ENCODE measurements at places on chromosomes 1 and 21.

DNA sequence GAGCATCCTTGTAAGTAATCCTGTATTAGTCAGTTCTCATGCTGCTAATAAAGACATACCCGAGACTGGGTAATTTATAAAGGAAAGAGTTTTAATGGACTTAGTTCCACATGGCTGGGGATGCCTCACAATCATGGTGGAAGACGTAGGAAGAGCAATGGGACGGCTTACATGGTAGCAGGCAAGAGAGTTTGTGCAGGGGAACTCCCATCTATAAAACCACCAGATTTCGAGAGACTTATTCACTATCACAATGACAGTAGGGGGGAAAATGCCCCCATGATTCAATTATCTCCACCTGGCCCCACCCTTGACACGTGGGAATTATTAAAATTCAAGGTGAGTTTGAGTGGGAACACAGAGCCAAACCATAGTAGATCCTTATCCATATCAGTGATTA lies 124.7 kb downstream of the HIVEP3 start:
- DNase-seq = no peak

- DNase-seq = no peak
Measured at GRCh38 chr1:87400813-87401212, 72.1 kb downstream of the LMO4 start.

DNA sequence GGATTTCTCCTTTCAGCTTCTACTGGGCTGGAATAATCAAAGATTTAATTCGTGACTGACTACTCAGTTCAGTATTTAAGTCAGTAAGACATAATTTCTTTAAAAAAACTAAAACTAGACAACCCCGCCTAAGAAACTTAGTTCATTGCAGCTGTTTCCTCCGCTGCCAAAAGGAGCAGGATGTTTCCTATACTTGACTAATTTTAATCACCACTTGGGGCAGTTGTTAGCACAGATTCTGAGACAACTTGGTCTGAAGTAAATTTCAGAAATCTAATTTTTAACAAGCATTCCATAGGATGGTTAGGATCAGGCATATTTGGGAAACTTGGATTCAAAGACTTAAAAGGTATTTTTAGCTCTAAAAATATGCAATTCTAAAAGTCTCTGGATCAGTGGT lies 34.0 kb downstream of the EPRS1 start:
- DNase-seq = no peak

GRCh38 chr1:32336591-32336932 lies 529 bp upstream of the MARCKSL1 start:
- DNase-seq = no peak

DNA sequence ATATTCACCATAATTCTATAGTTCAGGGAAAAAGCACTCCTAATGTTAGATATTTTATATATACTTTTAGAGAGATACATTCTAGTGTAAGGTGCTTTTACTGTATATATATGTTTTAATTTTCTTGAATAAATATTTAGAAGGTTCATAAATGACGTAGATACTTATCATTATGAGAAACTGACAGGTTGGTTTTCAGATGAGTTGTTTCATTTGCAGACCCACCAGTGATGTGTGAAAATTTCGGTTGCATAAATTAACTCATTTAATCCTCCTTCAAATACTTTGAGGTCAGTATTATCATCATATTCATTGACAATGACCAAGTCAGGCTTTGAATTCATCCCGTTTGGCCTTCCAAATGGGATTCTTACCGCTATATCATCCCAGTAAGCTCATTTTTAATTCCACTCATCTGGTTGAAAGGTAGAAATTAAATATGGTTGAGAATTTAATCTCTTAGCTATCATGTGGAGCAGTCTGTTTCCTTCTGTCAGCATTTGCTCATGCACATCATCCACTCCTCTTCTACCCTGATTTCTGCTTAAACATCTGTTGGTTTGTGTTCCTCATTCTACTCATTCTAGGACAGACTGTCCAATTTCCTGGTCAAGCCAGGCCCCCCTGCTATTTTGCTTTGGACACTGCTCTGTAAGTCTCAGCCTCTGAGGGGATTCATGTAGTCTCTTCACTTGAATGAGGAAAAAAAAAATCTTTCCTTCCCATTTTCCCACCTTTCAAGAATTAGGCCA lies 1156.6 kb downstream of the PLA2G4A start:
- no peak for DNase-seq

- no peak for DNase-seq
Measured at GRCh38 chr1:192235127-192235526, 76.9 kb downstream of the RGS18 start.

- DNase-seq = no peak
Measured at GRCh38 chr1:42319871-42320484, 15.1 kb downstream of the FOXJ3 start.

GRCh38 chr1:28601696-28602095 lies 9.6 kb downstream of the RAB42 start:
- no peak for DNase-seq

- no peak for DNase-seq
Measured at GRCh38 chr1:20626524-20626923, 6.7 kb upstream of the PINK1 start.

DNA sequence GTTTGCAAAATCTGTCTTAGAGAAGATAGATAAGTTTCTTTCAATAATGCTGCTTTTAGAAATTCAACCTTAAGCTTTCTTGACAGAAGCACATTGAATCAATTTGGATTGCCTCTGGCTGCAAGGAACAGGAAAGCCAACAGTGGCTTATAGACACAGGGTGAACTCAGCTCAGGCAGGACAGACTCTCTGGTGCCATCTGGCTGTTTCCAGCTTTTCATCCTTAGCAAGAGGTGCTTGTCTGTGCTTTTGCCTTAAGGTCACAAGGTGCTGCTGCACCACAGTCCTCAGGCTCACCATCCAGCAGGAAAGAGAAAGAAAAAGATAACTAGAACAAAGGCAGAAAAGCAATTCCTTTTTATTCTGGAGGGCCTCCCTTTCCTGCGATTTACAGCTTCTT lies 93.7 kb upstream of the ETS2 start:
- DNase-seq = no peak

DNA sequence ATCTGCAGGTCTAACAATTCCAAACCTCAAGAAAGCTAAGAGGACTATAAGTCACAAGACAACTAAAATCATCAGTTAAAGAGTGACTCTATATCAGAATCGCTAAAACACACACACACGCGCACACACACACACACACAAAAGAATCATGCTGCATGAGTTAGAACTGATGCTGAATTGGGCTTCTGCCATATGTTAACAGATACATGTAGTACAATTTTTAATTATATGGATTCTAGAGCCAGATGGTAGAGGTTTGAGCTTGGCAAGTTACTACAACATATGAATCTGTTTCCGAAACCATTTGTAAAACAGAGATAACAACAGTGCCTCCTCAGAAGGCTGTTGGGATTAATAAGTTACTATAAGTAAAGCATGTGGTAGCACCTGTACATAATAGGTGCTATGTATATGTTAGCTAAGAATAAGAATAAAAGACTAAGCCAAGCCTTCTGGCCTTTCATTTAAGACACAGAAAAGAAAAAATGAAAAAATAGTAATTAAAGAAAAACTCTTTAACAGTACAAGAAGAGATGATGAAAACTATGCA lies 17.9 kb downstream of the EPRS1 start:
- DNase-seq = no peak

- DNase-seq = no peak
Measured at GRCh38 chr1:108089477-108089876, 110.7 kb downstream of the SLC25A24 start.

- DNase-seq = no peak
Measured at GRCh38 chr1:235265900-235266299, 62.1 kb downstream of the ARID4B start.

DNA sequence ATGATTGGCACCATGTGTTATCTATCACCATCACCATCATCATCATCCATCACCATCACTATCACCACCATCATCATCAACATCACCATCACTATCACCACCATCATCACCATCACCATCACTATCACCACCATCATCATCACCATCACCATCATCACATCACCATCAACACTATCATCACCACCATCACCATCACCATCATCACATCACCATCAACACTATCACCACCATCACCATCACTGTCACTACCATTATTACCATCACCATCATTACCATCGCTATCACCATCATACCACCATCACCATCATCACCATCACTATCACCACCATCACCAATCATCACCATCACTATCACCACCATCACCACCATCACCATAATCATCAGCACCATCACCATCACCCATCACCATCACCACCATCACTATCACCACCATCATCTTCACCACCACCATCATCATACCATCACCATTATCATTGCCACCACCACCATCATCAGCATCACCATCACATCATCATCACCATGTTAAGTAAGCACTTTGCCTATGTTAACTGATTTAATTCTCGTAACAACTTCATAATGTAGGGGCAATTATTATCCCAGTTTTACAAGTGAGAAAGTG lies 112.8 kb downstream of the LIPI start:
- no peak for DNase-seq

DNA sequence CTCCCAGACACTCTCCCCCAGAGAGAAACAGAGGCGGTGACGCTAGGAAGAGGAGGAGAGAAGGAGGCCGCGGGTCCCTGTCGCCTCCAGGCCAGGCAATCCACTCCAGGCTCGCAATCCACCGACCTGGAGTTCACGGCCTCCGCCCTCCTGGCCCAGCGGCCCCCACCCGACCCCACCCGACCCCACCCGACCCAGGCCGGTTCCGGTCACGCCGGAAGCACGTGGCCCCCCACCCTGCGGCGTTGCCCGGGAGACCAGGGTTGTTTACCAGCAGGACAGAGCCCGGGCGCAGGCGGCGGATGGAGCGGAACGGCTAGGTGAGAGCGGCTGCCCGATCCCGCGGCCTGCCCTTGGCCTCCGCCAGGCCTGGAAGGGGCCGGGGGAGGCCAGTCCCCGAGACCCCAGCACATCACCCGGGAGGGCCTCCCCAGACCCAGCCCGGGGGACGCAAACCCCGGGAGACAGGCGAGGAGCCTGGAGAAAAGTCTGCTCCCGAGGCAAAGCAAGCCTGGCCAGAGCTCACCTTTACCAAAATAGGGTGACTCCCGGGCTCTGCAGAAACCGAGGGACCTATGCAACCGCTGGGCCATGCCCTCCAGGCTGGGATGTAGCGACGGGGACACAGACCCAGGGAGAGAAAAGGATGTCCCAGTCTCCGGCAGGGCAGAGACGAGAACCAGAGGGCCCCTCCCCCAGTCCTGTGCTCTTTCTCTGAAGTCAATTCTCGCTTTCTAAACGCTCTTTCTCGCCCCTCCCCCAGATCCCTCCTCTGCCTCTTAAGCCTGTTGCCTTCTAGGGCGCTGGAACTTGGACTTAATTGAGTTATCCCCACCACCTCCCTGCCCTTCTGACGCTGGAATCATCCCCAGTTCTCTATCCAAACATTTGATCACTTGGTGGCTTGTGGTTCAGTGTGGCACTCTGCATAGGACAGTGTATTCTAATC lies at the start of the genes PLA2G2C and UBXN10:
PLA2G2C (minus strand) TSS at position 685 of the 949 bp plus-strand sequence. CDS start 9,155 bp downstream, outside the sequence.
UBXN10 (plus strand) TSS at position 263 of the 949 bp plus-strand sequence. CDS start 4,466 bp downstream, outside the sequence.
- peak; percentile 57 for DNase-seq

GRCh38 chr1:160083968-160084770 lies 2.8 kb downstream of the KCNJ9 start:
- peak; percentile 58 for DNase-seq

DNA sequence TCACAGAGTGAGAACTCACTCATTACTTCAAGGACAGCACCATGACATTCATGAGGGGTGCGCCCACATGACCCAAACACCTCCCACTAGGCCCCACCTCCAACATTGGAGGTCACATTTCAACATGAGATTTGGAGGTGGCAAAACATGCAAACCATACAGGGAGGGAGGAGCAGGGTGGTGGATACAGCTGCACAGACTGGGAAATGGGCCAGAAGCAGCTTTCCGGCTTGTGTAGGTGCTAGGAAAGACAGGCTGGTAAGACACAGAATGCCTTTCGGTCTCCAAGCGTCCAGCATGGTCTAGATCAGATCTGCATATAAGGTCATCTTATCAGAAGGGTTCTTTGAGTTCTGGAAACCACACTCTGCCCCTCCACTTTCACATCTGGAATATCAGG lies 35.1 kb upstream of the TINAGL1 start:
- DNase-seq = no peak

DNA sequence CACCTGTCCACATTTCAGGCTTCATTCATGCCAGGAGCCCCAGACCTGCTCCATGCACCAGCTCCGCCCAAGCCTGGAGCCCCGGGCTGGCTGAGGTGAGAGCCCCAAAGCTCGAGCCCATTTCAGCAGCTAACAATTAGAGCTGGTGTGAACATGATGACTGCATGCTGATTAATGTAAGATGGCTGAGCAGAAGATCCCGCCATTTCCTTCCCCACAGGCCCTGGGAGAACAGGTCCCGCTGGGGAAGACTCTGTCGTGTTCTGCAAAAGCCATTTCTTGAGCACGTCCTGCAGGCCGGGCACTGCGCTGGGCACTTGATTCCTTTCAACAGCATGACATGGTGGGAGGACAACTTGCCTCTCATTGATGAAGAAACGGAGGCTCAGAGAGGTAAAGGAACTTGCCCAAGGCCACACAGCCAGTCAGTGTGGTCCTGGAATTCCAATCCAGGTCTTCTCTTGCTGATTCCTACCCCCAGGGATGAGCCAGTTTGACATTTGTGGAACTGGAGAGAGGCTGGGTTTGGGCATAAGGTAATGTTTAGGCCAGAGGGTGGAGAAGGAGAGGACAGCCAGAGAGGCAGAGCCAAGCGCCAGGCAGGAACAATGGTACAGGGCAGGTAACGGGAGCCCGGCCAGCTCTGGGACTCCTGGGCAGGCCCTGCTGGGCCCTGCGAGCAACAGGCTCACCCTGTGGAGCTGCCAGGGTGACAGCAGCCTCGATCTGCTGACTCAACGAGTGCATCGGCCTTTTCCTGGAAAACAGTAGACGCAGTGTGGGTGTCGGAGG lies 28.1 kb upstream of the EPHA2 start:
- no peak for DNase-seq

- no peak for DNase-seq
Measured at GRCh38 chr1:29453502-29454240, 217.3 kb downstream of the PTPRU start.

DNA sequence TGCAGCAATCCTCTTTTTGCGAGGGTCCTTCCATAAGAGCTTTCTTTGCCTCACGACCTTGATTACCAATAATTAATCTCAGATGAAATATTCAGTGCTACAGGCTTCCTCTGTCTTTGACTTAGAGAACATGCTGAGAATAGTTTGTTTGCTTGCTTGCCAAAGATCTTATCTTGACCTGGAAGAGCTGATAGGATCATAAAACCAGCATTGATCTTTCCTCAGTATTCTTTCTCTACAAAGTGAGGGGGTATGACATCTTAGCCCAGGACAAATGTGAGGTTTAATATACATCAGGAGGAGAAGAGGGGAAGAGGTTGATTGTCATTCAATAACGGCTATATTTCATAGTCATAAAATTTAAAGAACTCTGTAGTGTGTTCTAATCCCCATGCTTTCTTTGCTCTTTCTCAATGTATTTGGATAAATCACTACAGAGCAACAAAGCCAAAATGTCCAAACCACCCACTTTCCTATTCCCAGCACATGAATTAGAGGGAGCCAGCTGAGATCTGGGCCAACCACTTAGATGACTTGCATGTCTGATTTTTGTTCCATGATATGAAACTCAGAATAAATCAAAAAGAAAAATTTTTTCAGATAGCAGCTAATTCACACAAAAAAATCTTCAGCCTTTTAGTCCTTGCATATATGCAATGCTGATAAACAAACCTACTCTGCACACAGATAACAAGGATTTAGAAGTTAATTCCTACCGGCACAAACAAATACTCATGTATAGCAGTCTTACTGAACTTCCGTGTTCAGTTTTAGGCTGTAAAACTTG lies 50.5 kb upstream of the IPO9 start:
- DNase-seq = no peak
